Choroid plexus epithelial cell (primary cell): ENCODE measurements at places on chromosomes 3 and 15.

- DNase-seq: no peak
Observed at GRCh38 chr15:66716656-66717020, 14.6 kb downstream of the SMAD6 start.

DNA sequence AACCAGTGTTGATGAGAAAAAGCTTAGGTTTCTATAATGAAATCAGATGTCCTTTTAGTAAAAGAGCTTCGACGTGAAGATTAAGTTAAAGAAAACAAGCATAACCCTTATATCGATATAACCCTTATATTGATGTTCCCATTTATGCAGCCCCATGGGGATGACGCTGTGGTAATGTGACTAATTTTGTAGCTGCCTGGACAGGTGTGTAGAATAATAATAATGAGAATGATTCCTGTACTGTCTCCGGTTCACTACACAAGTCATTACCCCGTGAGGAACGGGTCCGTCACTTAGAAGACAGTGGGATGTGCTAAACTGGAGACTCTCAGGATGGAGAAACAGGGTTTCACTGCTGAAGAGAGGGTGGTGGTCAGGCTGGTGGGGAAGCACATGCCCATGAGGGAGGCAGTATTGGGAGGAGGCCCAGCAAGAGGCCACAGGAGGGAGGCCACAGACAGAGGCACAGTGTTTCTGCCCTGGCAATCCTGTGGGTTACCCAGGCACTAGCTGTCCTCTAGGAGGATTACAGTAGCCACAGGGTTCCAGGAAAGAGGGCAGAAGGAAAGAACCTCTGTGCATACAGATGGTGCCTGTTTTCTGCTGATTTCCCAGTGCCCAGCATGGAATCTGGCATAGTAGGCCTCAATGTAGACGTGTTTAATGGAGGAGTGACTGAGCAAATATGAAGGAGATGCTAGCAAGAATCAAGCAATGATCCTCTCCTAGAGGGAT lies 191.1 kb upstream of the TSC22D2 start:
- DNase-seq: no peak

DNA sequence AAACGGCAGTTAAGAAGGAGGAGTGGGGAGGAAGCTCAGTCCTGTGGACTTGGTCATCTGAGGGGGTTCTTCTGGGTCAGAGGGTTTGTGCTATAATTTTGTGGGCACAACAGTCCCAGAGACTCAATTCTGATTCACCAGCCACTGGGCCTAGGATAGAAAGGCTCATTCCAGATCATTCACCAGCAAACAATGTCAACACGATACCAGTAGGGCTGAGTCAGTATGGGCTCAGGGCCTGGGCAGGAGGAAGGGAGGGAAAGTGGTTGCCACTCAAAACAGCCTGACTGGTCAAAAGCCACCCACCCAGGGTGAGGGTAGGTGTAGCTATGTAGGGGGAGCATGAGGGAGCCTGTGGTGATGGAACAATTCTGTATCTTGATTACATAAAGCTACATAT lies 86.9 kb upstream of the MEX3B start:
- DNase-seq: peak; percentile 73

DNA sequence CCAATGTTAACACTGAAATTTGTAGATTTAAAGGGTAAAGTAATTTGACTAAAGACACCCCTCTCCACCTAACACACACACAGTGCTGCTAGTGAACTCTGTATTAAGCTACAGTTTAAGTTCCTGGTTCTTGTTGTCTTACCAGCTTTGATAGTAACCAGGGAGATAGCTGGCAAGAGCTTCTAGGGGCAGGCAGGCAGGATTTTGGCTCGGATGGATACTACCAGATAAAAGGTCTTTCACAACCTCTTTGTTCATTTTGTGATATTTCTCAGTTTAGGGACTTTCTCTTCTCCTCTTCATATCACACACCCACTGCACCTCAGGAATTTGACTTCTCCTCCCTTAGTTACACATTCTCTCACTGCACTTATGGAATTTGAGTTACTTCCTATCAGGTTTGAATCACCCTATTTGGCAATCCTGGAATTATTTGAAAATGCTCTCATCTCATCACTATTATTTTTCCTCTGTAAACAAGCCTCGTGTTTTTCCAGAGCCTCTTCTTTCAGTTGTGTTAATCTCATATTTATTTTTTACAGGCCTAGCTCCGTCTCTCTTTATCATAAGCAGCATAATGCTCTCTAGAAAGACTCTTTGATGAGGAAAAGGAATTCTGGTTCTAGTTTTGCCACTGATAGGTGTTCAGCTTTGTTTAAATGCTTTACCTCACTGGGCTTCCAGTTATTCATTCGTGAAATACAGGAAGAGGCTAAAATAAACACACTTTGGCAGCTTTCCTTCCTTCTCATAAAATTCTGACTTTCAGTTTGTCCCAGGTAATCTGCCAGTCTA lies 23.0 kb upstream of the CLDN1 start:
- DNase-seq: peak; percentile 96

DNA sequence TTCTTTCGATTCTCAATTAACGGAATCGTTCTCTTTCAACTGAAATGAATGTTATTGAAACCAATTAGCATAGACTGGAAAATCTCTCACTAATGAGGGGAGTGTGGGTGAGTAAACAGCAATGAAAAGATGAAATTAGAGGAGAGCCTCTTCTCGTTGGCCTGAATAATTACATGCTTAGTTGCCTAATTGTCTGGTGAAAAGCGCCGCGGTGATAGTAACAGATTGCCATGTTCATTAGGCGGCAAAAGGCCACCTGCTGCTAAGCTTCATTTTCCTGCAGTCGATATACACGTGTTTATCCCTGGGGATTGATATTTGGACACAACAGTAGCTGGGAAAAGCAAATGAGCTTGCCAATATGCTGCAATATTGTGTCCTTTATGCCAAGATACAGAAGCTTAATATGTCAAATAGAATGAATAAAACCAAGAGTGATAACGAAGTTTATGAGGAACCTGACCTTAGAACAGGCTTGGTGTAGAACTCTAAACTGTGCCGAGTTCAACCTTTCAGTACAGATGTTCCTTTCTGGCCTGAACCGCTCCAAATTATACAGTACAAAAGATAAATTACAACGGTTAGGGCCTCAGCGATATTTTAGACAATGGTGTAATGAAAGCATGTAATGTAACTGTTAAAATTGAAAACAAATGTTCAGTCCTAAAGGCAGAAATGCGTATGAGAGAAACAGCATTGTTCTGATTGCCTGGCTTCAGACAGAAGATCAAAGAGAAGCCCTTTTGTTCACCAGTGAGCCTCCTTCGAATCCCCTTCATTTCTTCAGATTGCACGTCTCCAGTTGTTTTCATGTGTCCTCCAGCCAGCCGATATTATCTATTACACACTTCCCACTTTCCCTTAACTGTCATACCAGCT lies 185.2 kb downstream of the SHOX2 start:
- no peak for DNase-seq

DNA sequence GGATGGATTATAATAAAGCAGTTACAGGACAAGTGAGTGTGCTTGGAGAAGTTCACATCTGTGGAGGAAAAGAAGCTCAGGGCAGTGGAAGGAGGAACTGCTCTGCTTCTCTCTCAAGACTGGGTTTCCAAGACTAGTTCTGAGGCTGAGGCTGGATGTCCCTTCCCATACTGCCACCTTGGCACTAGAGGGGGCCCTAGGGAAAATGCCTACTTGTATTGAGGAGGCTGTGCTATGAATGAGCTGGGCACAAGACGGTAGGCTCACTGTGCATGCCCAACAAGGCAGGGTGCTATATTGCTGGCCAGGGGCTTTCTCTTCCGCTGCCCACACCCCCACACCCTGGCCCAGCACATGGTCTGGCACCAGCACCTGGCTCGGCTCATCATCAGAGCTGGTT lies 65.2 kb downstream of the SLCO2A1 start:
- DNase-seq: no peak

DNA sequence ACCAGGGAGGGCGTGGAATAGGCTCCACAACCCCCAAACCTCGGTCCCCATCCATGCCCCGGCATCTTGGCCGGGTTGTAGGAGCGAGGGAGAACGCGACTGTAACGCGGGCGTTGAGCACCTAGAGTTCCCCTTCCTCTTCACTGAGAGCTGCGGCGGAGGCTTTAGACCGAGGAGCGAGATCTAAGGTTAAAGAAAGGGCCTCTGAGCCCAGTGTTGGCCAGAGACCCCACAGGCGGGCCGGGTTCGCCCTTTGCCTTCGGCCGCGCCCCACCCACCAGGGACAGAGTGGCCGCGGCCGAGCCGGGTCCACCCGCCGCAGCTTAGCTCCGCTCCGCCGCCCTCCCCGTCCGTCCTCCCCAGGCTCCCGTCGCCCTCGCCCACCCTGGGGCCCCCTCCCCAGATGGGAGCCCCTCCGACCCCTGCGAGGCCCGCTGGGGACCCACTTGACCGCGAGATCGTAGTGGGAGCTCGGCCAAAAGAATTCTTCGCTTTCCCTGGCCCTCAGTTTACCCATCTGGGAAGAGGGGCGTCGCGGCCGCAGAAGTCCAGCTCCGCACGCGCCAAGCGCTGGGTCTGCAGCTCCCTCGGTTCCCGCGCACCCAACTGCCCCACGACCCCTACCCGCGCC lies 425 bp downstream of the ANPEP start:
- DNase-seq: no peak

DNA sequence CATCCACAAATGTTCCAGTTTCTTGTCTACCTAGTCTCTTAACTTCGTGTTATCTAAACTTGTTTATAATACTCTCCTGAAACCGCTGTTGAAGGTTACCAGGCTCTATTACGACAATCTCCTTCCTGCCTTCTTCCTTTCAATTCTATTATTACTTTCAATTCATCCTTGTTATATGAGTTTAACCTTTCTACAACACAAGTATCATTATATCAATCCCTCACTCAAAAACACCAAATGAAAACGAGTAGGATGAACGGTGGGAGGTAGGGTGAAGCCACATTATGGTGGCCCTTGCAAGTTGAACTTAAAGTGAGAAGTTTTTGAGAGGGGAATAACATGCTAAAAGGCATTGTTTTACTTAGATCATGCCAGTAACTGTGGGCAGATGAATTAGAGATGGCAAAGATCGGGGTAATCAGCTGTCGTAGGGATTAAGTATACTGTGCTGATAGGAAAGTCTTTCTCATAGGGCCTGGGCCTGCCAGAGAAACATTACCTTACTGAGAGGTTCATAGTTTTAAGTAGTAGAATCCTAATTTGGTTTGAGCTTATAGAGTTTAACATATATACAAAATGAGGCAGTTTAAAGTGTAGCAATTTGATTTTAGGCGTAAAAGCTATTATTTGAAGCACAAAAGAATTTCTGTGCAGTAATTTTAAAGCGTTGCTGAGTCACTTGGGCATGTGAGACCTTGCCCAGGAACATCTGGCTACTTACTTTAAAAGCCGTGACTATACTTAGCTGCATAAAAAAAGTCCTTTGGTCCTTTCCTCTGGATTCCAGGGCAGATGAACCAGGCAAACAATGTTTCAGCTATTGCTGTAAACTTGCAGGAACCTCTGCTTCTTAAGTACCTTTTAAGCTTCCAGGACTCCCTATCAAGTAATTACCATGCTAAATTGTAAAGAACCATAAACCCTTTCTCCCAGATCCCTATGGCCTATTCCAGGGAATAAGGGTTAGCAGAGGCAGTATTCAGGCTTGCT lies 3.3 kb upstream of the CEP97 start:
- DNase-seq: no peak

- DNase-seq: peak; percentile 67
Observed at GRCh38 chr3:105802118-105802706, 66.6 kb downstream of the CBLB start.

GRCh38 chr3:42037318-42037945 lies 53.7 kb upstream of the TRAK1 start:
- no peak for DNase-seq

- DNase-seq: no peak
Observed at GRCh38 chr3:185758912-185759311, 65.9 kb downstream of the IGF2BP2 start.

GRCh38 chr3:180311242-180311641 lies 274.5 kb upstream of the PEX5L start:
- DNase-seq: no peak

GRCh38 chr3:119628816-119629445 lies 31.2 kb downstream of the PLA1A start:
- peak; percentile 31 for DNase-seq
